ENCODE measurements at places on chromosomes 5 and 9.

GRCh38 chr9:18437315-18438201, 36.4 kb upstream of the ADAMTSL1 start:
- no peak for DNase-seq

DNA sequence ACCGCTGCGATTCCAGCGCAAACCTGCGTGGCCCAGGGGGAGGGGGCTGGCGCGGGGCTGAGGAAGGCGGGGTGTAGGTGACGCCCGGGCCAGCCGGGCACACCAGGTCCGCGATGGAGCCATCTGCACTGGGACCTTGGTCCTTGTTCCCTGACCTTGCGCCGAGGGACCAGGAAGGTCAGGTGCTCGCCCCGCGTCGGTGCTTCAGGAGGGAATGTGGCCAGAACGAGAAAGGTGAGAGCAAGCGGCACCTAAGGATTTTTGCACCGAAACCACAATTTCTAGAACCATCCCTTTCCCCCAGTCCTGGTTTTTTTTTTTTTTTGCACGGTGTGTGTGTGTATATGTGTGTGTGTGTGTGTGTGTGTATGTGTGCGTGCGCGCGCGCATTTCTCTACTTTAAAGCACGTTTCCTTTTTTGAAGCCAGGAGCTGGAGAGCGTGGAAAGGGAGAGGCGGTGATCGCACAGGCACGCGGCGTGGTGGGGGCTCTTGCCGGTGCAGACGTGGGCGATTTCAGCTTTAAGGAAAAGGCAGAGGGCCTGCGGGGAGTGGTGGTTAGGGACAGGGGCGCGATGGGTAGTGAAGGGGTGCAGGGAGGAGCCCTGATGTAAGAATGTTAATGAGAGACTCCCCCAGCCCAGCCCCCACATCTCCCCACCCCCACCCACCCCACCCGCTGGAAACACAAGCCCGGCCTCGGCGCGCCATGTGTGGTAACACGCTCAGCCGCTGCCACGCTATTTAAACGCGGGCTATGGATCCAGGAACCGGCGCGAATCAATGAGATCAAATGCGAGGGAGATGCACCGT, at the start of gene NPR3:
Gene NPR3 (plus strand): TSS at position 772 of the 812 bp plus-strand sequence. CDS start 456 bp downstream, outside the sequence.
- no peak for DNase-seq

DNA sequence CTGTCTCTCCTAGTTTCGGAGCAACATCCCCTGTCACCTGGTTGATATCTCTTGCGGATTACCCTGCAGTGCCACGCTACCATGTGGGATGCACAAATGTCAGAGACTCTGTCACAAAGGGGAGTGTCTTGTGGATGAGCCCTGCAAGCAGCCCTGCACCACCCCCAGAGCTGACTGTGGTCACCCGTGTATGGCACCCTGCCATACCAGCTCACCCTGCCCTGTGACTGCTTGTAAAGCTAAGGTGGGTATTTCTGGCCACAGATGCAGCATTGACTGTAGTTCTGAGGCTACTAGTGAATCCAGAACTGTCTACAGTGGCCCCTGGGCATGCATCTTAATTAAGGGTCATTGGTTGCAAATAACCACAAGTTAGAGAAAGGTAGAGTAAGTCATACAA, 50.8 kb downstream of the AQP7 start:
- DNase-seq, result no peak

DNA sequence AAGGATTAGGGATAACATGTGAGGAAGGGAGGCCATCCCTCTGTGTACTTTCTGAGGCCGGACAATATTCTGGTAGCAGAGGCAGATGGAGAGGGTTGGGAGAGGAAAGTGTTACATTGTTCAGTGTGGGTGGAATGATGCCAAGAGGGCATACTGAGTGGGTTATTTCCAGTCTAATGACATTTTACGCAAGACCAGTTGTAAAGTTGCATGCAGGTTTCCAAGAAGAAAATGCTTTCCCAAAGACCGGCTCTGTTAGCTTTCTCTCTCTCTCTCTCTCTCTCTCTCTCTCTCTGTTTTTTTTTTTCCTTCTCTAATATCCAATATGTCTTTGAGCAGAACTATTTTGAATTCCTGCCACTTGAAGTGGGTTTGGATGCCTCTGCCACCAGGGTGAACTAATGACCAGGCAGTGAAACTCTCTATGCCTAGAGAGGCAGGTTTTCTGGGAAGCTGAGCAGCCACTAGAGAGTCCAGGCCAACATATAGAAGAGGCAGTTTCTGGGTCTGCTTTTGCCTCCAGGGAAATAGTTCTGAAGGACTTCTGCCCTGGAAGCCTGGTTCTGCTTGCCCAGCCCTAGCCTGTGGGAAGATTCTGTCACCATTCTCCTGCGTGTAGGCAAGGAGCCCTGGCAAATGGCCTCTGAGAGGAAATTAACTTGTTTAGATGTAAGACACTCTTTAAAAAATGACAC, 24.4 kb upstream of the ZNF366 start:
- DNase-seq, result no peak

DNA sequence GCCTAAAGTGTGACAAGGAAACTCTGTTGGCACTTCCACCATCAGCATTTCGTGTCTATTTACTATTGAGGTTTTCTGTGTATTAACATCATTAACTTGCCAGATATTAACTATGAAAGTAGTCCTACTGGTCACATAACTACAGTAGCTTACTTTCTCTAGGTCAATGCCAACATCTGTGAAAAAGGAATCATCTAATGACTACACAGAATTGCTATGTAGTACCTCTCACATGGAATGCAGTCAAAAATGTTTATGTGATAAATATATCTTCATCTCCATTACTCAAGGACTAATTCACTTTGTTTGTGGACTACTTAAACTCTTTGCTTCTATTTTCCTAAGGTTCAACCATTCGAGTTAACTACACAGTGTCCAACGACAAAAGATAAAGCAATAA, 2.1 kb downstream of the SCAI start:
- DNase-seq, result no peak

- DNase-seq, result no peak
These were observed 82.0 kb upstream of the WWC1 start for GRCh38 chr5:168209244-168209995.

Data from chondrocyte (in vitro differentiated cells).